ENCODE measurements at places on chromosomes 2 and 18. TPM values are rescaled to one million over a fixed set of nuclear protein-coding genes. Genes with fewer than 3 reads are reported as not detected.

SERPINB4 gene
- not detected for total RNA-seq

CBLN2 gene
- not detected for total RNA-seq

MROH2A gene
- not detected for total RNA-seq

- no peak for DNase-seq
Measured at GRCh38 chr2:231002641-231003040, 6.7 kb downstream of the SPATA3 start.

DNA sequence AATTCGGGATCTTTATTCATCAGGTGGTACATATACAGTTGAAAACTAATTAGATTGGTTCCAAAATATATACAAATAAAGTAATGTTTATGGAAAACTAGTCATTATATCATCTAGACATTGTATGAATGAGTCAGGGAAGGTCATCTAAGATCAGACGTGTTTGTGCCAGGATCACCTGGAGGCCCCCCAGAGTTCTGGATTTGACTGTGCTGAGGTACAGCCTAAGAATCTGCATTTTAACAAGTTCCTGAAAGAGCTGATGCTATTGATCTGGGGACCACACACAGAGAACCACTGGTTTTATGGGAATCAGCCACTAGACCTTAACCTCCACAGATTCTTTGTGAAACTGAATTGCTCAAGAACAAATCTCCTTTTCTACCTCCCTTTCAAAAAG is 43.2 kb downstream of the PARD6G start:
- DNase-seq: peak; percentile 8

GRCh38 chr2:201847481-201847880 is 41.1 kb downstream of the CDK15 start:
- no peak for DNase-seq

DNA sequence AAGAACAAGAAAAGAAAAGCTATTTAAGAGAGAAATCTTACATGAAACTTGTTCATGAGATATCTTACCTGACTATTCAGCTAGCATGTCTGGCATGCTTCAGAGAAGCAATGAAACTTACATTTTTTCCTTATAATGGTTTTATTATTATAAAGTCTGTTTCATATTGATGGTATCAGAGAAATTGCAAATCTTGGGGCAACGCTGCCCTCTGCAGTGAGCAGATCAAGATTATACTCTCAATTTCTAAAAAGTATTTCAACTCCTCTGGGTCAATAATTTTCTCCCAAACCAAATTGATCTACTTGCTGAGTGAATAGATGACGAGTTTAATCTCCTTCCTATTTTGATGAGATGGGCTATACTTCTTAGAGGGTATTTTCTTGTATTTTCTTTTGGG is 235.6 kb downstream of the NUP35 start:
- DNase-seq: peak; percentile 7

DNA sequence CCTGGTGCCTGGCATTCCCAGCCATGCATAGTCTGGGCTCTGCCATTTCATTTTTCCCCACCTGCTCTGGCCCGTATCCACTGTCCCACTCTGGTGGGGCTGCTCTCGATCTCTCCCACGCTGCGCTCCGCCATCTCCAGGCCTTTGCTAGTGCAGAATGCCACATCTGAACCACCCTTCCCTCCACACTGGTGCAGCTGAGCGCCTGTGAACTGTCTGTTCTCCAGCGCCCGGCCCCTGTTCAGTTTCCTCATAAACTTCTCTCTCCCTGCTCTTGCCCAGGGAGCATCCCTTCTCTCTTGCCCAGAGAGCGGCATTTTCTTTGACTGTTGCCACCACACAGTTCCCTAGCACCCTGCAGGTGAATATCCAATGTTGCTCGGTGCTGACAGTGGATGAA is 21.5 kb downstream of the POMC start:
- DNase-seq: no peak

DNA sequence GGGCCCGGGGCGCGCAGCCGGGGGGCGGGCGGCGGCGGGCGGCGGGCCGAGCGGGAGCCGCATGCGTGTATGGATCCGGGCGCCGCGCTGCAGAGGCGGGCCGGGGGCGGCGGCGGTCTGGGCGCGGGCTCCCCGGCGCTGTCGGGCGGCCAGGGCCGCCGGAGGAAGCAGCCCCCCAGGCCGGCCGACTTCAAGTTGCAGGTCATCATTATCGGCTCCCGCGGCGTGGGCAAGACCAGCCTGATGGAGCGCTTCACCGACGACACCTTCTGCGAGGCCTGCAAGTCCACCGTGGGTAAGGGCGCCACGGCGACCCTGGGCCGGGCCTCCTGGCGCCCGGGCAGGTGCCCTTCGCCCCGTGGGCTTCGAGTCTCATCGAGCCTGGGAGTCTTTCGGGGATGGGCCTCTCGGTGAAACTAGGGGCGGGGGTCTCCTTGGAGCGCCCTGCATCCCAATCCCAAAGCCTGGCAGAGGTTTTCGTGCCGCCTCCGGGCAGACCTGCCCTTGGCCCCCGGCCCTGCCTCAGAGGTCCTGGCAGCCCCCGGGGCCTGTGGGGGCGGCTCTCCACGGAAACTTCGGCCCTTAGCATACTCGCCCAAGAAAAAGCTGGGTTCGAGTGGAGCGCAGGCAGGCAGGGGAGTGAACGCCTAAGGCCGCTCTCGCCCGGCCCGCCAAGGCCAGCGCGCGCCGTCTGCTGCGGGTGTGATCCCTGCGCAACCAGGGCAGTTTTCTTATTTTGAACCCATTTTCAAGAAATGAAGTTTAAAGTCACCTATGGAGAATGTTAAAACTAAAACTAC is 622 bp downstream of the RAB12 start:
- no peak for DNase-seq

DNA sequence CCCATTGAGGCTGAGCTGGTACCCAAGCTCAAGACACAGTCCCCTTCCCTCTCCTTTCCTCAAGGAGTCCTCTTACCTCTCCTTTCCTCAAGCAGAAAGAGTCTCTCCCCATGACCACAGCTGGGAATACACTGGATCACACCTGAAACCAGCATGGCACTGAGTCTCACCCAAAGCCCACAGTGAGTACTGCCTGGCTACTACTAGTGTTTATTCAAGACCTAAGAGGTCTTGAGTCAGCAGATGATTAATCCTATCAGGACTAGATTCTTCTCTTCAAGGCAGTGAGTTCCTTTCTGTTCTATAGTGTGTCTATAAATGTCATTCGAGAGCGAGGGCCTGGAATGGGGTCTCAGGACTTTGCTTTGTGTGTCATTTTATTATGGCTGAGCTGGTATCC is 111.4 kb downstream of the METTL4 start:
- no peak for DNase-seq
